Left ventricle myocardium inferior (tissue), 1 donor: ENCODE measurements at places on chromosomes 4 and X. TPM values are rescaled to one million over a fixed set of nuclear protein-coding genes. Genes with fewer than 3 reads are reported as not detected.

DNA sequence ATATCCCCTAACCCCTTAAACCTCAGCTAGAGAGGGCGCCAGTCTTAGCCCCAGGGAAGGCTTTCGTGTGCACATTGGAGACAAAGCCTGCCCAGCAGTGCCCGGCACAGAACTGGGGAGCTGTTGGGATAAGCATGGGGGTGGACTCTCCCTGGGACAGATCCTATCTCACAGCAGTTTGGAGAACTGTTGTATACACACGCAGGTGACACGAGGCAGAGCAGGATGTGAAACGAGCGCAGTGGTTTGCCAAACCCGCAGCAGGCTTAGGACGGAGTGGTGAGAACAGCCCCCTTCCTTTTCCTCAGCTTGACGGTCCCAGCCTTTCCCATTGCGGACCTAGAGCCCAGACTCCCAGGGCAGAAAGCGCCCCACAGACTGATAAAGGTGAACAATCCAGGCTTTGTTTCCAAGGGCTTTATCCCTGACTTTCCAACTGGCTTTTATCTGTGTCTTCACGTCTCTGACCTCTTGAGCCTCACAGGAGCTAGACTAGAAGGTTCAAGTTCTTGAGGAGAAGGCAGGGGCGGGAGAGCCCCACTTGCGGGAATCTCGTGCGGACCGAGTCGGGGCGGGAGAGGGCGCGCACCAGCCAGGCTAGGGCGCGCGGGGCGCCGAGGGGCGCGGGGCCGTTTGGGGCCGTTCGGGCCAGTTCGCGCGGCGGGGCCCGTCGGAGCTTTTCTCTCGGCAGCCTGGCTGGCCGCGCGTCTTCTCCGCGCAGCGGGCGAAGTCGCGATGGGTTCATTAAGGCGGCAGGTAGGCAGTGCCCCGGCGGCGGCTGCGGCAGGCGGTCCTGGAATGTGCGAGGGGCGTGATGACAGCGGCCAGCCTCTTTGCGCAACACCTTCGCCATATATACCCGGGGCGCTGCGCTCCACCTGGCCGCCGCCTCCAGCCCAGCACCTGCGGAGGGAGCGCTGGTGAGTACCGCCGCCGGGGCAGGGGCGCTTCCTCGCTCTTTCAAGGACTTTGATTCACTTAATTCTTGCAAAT is at the start of gene SLC34A2:
TSS of gene SLC34A2 (plus strand) at position 881 of the 993 bp plus-strand sequence. CDS start 6,650 bp downstream, outside the sequence.
- DNase-seq, result no peak

- DNase-seq, result no peak
Observed at GRCh38 chr4:10021653-10022023, 341 bp upstream of the SLC2A9 start.

Gene USP17L25
- total RNA-seq, result not detected

DNA sequence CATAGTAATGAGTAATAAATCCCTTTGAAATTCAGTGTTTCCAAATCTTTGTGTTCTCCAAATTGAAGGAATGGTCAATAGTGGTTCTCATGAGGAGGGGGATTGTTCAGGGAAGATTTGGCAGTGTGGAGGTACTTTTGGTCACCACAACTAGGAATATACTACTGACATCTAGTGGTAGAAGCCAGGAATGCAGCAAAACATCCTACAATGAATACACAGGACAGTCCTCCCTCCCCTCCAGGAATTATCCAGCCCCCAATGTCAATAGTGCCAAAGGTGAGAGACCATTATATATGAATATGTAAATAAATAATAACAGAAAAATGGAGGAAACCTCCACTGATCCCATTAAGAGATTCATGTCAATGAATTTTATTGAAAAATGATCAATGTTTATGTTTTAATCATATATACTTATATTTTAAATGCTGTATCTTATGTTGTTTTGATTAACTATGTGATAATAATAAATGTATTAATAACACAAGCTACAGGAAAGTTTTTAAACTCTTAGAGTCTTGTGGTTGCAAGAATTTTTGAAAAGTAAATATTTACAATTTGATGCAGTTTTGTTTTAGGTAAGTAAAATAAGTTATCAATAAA is 14.4 kb upstream of the FAM9A start:
- DNase-seq, result no peak

Gene NEUROG2
- not detected for total RNA-seq
